HEK293T (cell line): ENCODE measurements at places on chromosomes 3 and 15.

GRCh38 chr3:5078151-5078550 lies 43.9 kb upstream of the ARL8B start:
- no peak for DNase-seq

- DNase-seq: no peak
Observed at GRCh38 chr3:48514431-48515227, 10.7 kb upstream of the SHISA5 start.

GRCh38 chr3:9455596-9456131 lies 58.2 kb downstream of the SETD5 start:
- no peak for DNase-seq

- DNase-seq: peak; percentile 94
Observed at GRCh38 chr3:32502118-32502945, at the start of gene CMTM6. CMTM6 (minus strand) TSS chr3:32502852; CDS start chr3:32502745, 107 bp downstream.

DNA sequence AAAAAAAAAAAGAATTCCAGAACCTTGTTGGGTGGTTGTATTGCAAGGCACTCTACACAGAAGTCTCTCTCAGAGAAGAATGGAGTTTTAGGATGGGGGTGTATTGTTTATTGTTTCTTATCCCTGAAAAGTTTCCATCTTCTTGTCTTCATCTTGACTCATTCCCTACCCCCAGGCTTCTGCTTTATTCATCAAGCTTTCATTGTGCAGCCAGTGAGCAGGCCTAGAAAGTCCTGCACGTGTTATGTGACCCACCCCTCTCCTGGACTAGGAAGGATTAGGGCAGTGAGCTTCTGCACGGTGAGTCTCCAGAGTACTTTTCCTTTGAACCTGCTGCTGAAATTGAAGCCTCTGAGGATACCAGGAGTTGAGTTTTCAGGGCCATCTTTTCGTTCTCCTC lies 150.9 kb upstream of the IL12A start:
- no peak for DNase-seq

GRCh38 chr3:157414861-157415260 lies 21.8 kb upstream of the PTX3 start:
- no peak for DNase-seq

DNA sequence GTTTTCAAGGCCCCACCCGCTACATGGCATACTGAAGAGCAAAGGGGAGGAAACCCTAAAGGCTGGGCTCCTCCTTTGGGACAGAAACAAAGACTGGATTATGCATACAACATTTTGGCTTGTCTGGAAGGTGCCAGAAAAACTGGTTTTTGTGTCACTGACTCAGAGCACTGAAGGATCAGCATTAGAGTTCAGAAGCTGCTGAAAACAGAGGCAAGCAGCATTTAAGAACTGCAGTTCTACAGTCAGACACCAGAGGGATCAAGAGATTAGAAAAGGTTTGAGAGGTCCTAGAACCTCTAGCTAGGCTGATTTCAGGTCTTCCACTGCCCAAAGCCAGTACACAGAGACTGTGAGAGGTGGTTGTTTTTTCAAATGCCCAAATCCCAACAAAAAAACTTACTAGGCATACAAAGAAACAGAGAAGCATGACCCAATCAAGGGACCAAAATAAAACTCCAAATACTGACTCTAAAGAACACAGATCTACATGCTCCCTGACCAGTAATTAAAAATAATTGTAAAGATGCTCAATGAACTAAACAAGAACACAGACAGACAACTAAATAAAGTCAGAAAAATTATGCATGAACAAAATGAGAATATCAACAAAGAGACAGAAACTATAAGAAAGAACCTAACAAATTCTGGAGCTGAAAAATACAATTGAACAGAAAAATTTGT lies 91.2 kb downstream of the SENP2 start:
- peak; percentile 57 for DNase-seq

GRCh38 chr3:51933471-51934138 lies 8.1 kb downstream of the RRP9 start:
- peak; percentile 1 for DNase-seq

DNA sequence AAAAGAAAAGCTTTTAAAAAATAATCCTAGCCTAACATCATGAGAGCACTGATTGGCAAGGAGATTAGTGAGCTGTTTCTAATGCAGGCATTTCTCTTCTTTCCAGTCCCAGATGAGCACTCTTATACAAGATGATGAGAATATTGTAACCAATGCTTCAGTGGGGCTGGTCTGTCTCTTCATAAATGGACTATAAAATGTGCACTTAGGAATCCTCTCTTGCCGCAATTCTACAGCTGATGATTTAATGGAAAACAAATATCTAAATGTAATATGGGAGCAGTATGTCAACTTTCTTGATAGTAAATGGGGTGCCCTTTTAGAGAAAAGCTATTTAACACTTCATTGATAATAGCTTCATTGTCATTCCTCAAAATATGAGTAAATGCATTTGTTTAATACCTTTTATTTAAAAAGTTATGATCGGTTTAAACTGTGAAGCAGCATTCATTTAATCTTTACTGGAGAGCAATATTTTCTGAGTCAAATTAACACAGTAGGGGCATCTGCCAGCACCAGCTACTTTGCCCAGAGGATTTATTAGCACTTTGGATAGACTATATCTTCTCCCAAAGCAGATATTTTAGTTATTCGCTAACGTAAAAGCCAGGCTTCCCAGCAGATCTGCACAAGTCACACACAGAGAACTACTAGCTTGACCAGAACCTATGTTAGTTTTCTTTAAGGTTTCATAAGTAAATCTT lies 985.9 kb downstream of the DIPK2A start:
- DNase-seq: no peak

DNA sequence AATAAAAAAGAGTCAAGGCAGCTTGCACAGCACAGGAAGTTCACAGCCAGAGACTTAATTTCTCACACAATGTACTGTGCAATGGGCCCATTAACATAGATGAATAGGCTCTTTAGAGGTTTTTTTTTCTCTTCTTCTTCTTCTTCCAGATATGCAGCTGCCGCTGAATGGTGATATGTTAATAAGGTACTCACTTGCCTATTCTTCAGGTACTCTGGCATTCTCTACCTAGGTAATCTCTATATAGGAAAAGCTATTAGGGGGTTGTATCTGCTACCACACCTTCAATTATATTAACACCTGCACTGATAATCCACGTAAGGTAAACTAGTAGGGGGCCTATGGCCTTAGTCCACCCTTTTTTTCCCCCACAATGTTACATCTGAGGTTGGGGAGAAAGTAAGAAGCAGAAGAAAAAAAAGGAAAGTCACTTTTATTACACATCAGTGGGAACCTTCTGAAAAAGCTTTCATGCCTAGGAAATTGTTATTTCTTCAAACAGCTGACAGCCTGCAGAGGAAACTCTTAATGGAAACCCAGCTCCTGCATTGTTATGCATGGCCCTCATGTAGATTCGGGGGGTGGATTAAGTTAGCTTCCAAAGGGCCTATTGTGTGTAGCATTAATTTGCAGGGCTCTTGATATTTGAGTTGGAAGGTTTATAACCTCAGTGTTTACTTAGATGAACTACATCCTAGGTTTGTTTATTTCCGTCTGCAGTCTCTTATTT lies 525.5 kb downstream of the ZIC1 start:
- DNase-seq: no peak

DNA sequence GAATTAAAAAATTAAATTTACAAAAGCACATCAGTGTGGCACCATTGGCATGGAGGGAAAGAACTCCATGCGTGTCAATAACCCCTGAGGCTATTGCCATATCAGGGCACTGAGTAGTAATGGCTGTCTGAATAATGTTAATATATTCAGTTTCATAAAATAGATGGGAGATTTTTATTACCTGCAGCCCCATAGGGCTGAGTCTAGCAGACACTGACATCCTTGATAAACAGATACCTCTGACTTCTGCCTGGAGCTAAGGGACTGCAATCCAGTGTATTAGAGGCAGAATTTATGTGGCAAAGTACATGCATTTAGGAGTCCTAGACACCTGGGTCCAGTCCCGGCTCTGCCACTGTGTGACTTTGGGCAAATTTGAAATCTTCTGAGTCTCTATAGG lies 38.8 kb upstream of the SV2B start:
- DNase-seq: no peak
